ENCODE measurements at places on chromosomes 2 and 18.

- no peak for DNase-seq
These were observed 48.7 kb downstream of the LYPD1 start for GRCh38 chr2:132621131-132621875.

DNA sequence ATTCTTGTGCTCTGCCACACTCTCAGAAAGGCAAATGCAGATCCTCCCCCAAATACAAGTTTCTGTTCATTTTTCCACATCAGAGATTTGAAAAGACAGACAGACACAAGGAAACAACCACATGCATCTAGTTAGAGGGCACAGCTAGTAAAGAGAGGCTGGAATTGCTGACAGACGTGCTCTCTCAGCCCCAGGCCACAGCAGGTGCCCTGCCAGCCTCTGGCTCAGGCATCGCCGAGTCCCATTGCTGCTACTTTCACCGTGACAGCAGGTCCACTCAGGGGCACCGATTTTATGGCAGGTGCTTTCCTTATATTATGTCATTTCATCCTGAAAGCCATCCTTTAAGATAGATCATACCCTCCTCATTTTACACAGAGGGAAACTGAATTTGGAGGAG is 507.5 kb downstream of the EIPR1 start:
- no peak for DNase-seq

- peak; percentile 2 for DNase-seq
These were observed 236.7 kb downstream of the FHOD3 start for GRCh38 chr18:36534154-36534688.

DNA sequence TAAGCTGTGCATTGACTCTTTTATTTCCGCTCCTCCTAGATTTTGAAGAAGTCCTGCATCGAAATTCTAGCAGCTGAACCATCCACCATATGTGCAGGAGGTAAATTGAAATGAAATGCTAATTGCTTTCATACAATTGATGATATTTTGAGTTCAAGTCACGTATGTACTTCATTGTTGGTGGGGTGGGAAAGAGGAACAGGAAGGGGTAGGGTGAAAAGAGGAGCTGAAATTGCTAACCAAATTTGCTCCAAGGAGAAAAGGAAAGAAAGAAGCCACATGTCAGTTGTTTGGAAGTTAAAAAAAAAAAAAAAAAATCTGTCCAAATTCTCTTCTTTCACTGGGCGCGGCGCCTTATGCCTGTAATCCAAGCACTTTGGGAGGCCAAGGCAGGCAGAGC is 77.8 kb downstream of the ANTXR1 start:
- no peak for DNase-seq

- no peak for DNase-seq
These were observed 37.2 kb downstream of the PTPRM start for GRCh38 chr18:7604361-7604760.

GRCh38 chr18:38198526-38198925 is 632.9 kb upstream of the CELF4 start:
- DNase-seq = no peak

GRCh38 chr2:62042944-62043343 is 137.5 kb downstream of the COMMD1 start:
- DNase-seq = no peak

GRCh38 chr2:64166212-64166611 is 22.0 kb upstream of the PELI1 start:
- no peak for DNase-seq

DNA sequence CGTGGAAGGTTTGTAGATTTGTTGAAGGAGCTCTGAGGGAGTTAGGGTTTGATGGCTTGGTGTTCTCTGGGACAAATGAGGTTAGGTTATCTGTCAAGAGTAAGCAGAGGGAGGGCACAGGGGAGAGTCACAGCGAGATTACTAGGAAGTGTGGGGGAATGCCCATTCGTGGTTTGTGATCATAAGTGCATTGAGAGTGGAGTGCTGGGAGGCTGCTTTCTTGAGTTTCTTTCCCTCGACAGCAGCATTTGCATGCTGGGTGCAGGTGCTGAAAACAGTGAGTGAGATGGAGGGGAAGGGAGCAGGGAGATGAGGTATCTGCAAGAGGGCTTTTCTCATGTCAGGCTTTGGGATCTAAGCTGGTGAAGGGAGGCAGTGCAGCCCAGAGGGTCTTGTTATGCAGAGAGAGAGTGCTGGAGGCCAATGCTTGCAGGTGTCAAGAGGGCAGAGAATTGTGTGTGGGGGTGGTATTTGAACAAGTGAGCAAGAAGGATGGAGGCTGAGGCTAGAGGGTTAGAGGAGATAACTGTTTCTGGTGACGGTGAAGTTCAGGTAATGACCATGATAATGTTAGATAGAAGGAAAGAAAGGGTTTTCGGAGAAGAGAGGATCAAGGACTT is 8.8 kb downstream of the RALB start:
- DNase-seq = peak; percentile 23

- DNase-seq = no peak
These were observed 145.5 kb downstream of the CALCRL start for GRCh38 chr2:187302586-187302985.

- DNase-seq = peak; percentile 18
These were observed 114.7 kb upstream of the STON1 start for GRCh38 chr2:48414980-48415835.

DNA sequence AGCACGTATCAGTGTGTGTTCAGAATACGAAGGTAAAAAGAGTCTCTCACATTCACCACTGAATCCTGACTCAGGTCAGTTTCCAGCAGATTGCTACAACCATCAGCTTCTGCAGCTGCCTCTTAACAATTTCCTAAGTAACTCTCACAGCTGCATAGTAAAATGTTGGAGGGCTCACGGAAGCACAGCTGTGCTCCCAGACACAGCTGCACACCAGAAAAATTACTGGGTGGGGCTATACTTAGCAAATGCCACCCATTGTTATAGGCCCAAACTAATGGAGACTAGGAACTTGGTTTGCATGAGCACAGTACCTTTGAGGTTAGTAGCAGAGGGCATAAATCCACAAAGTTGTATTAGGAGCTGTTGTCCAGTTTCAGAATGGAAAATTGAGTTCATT is 153.9 kb upstream of the ERBB4 start:
- no peak for DNase-seq

DNA sequence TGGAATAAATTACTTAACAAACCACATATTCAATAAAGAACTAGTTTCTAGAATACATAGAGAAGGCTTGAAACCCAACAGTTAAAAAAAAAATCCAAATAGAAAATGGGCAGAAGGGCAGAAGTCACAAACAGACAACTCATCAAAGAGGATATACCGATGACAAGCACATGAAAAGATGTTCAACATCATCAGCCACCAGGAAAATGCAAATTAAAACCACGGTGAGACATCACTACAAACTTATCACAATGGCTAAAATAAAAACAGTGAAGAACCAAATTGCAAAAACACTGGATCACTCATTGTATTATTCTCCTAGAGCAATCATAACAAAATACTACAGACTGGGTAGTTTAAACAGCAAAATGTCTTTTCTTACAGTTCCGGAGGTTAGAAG is 14.5 kb downstream of the SESTD1 start:
- peak; percentile 45 for DNase-seq

DNA sequence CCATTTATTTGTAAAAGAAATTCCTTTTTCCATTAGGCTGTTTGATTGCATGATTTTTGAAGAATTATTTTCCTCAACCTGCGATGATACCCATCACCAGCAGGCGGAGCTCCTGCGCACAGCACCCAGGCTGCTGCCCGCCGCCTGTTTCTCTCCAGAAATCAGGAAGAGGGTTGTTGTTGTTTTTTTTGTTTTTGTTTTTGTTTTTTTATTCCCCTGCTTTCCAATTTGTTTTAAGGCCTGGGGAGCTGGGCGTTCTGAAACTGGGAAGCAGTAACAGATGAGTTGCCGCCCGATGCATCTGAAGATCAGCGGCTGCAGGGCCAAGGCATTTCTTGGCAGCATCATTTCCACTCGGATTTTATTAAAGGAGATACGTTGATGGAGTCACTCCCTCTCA is 132.1 kb downstream of the MBP start:
- peak; percentile 58 for DNase-seq

- DNase-seq = peak; percentile 87
These were observed 22.8 kb upstream of the DGKD start for GRCh38 chr2:233331536-233331935.

GRCh38 chr18:12041561-12041960 is 52.1 kb upstream of the ANKRD62 start:
- no peak for DNase-seq

- DNase-seq = no peak
These were observed 74.0 kb downstream of the AGAP1 start for GRCh38 chr2:235567842-235568241.

DNA sequence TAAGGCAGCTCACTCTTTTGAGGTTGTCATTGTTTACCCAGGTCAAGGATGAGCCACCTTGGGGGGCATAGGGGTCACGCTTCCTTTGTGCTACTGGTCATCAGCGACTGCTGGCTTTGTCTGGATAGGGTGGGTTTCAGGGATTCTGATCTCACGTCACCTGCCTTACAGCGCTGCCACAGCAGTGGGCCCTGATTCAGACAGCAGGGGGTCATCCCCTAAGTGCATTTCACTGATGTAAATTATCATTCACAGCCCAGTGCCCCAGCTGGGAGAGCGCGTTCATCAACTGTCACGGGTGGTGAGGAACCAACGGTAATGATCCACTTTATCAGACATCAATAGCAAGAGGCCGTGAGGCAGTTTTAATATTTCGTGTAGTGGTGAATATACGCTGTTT is 291.2 kb downstream of the NEDD4L start:
- DNase-seq = no peak

DNA sequence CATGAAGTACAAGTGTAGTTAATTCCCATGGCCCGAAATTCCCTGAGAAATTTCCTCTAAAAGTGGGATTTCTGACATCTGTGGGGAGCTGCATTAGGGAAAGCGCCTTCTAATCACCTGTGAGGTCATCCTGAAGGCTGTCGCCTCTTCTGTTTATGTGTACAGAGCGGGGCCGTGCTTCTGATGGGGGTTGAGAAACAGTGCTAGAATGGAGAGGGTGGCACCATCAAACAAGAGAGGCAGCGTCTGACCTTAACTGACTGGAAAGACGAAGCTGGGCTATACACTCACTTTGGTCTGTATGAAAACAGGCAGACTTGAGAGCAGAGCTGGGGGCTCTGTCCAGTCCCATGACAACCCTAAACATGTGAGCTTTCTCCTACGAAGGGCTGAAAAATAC is 44.2 kb upstream of the DNMT3A start:
- no peak for DNase-seq

DNA sequence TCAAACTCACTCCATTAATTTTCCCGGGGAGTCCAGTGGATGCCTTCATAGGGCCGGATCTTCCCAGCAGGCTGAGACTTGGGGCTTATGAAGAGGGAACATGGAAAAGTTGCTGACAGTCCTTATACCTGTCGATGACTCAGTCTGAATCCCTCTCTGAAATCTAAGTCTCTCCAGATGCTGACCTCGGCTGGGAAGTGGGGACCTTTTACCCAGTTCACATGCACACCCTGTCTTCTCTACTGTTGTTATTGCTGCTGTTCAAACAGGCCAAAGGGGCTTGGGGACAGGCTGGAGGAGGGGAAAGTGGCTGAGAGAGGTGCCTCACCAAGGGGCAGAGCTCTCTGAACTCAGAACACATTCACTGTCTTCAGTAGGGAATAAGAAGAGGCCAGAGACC is 4.1 kb upstream of the TNP1 start:
- DNase-seq = no peak

- no peak for DNase-seq
These were observed 23.6 kb upstream of the LHCGR start for GRCh38 chr2:48779019-48779716.

GRCh38 chr18:62318228-62319180 is 6.6 kb upstream of the TNFRSF11A start:
- DNase-seq = no peak

DNA sequence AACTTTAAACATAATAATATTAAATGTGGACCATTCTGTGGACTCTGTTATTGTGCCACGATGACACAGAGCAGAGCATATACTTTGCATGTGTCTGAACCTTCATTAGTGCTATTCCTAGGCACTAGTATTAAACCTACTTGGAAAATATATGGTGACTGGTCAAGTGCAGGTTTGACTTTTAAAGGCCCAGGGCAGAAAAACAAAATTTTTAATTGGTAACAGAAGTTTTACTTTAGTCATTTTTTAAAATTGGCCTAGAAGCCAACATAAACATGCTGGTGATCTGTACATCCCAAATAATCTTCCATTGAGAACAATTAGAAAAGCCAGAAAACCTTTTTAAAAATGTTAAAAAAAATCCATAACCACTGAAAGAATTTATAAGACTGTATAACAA is 16.6 kb downstream of the LDAH start:
- DNase-seq = no peak

GRCh38 chr2:188119112-188119838 is 172.4 kb upstream of the GULP1 start:
- DNase-seq = no peak

GRCh38 chr2:185284696-185285095 is 453.9 kb upstream of the FSIP2 start:
- no peak for DNase-seq

DNA sequence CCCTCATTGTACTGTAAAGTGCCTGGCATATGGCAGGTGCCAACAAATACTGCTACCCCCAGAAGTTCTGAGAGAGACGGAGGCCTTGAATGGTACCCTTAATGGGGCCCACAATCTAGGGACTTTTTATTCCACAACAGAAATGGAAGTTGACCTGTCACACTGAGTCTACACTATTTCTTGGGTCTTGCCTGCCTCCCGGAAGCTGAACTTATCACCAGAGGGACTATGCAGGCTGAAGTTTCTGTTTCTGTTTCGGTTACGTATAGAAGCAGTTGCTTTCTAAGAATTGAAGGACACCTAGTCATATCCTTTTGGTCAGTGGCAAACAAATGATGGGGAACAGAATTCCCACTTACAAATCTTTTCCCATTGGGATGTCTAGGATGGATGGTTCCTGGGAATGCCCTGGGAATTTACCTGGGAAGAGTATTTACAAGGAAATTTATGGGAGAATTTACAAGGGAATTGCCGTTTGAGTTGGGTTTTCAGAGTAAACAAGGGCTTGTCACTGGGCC is 74.2 kb downstream of the HS1BP3 start:
- peak; percentile 75 for DNase-seq

DNA sequence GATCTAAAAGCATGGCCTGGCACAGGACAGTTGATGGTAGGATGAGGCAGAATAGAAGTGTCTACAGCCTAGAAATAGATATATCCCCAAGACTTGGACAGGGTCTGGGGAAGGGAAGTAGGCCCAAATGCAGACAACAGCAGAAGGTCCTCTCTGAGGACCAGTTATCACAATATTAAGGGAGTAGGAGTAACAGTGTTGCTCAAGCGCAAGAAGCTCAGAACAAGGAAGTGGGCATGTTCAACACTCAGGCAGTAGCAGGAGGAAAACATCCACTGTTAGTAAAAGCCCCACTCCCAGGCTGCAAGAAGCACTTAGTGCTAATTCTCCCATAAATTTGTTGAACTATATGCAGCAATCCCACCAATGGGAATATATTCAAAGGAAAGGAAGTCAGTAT is 314.7 kb downstream of the METTL4 start:
- no peak for DNase-seq

GRCh38 chr2:136360790-136361189 is 242.8 kb upstream of the CXCR4 start:
- no peak for DNase-seq

DNA sequence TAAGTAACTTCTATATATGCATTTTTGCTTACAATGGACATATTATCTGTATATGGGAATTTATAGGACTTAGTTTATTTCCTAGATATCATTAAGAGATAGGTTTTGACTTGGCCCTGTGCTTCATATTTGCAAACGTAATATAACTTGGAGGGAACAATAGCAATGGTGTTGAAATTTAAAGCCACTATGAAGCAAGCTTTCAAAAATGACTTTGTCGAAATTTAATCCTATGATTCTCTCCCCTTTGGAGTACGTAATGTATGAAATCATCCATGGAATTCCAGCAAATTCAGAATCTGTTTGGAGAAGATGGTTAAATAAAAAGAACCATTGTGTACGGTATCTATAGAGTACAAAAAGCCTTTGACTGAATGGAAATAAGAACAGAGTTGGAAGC is 486.3 kb downstream of the ARHGAP15 start:
- DNase-seq = no peak
